ENCODE measurements at places on chromosomes 6 and 20. TPM values are rescaled to one million over a fixed set of nuclear protein-coding genes. Genes with fewer than 3 reads are reported as not detected.

DNA sequence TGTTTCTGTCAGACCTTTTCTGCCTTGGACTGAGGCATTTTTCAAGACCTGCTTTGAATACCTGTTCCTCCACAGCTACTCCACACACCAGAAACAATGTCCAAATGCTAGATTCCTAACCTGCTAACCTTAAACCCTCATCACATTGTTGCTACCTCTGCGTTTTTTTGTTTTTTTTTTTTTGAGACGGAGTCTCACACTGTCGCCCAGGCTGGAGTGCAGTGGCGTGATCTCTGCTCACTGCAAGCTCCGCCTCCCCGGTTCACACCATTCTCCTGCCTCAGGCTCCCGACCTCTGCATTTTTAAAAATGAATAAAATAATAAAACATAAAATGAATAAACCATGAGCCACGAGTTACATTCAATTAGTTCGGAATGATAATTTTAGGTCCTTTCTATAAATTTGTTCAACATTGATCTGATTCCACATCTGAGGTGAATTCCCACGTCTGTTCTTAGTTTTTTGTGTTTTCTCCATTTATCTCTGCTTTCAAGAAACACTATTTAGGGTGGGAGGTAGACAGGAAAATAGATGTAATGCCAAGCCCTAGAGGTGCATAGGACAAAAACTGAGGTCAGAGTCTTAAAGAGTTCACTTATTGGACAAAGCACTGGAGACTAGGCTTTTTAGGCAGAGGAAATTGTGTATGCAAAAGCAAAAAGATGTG lies 1.3 kb downstream of the C6orf89 start:
- H3K36me3 ChIP-seq: peaks cover 2% of the 10 kb centered on the region
- no peak overlapping the region for H3K4me3 ChIP-seq
- no peak overlapping the region for H3K27ac ChIP-seq

DNA sequence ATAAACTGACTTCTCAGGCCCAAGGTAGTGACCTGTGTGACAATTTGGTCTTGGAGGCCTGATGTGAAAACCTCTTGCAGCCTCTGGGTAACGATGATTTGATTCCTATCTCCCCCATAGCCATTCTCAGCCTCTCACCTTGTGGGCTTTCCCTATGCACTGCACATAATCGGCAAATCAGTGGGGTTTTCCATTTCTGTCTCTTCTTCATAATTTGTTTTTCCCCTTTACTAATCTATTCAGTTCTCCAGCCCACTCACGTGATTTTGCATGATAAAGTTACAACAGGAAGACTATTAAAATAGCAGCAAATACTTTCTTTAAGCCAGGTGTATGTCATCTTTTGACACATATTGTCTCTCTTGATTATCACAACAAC lies 893.7 kb downstream of the TFAP2A start:
- H3K36me3 ChIP-seq: no peaks in the 10 kb centered on the region
- H3K27me3 ChIP-seq: peaks cover 2% of the 10 kb centered on the region
- no peaks in the 10 kb centered on the region for H3K4me1 ChIP-seq
- H3K27ac ChIP-seq: no peak overlapping the region
- H3K4me3 ChIP-seq: no peak overlapping the region

GRCh38 chr6:107154131-107154800 lies 39.0 kb upstream of the BEND3 start:
- no peaks in the 10 kb centered on the region for H3K27me3 ChIP-seq
- peaks cover 17% of the 10 kb centered on the region for H3K4me1 ChIP-seq
- no peak overlapping the region for H3K4me3 ChIP-seq
- no peak overlapping the region for H3K27ac ChIP-seq
- H3K36me3 ChIP-seq: no peaks in the 10 kb centered on the region

- no peak overlapping the region for H3K4me3 ChIP-seq
- no peaks in the 10 kb centered on the region for H3K27me3 ChIP-seq
- H3K36me3 ChIP-seq: no peaks in the 10 kb centered on the region
- no peak for DNase-seq
- H3K27ac ChIP-seq: no peak overlapping the region
Observed at GRCh38 chr6:144353871-144354314, 68.8 kb downstream of the UTRN start.

DNA sequence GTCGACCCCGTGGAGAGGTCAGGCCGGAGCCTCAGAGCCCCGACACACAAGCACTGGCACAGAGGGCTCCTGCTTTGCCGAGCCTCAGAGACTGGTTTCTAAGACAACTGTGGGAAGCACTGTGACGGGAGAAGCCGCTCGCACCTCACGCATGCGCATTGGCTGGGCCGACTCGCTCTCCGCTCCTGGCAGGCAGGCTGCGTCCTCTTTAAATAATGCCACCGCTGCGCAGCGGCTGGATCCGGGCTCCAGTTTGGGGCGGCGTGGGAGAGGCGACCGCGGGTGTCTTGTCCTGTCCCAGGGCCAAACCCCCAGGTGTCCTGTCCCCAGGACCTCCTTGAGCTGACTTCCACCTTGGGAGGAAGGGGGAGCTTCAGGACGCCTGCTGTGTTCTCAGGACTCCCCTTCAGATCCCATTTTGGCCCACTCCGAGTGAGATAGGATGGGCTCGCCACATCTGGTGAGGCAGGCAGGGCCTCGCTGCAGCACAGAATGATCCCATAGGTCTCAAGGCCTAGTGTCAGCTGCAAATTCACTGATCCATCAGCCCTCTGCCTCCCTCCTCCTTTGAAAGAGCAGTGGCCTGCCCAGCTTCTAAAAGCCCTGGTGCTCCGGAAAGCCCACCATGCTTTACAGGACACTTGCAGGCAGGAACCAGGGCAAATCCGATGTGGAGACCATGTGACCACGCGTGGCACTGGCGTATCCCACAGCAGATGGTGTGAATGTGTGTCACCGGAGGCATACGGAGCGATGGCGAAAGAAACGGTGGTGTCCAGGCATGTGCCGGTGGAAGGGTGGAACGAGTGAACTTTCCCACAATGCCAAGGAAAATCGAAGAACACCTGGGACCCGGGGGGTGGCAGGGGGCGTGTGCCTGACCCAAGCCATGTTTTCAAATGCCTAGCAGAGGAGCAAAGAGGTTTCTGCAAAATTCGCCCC lies 169.3 kb upstream of the ZNF337 start:
- DNase-seq: no peak
- no peak overlapping the region for H3K27ac ChIP-seq
- H3K4me1 ChIP-seq: peaks cover 1% of the 10 kb centered on the region
- H3K27me3 ChIP-seq: peaks cover 4% of the 10 kb centered on the region

DNA sequence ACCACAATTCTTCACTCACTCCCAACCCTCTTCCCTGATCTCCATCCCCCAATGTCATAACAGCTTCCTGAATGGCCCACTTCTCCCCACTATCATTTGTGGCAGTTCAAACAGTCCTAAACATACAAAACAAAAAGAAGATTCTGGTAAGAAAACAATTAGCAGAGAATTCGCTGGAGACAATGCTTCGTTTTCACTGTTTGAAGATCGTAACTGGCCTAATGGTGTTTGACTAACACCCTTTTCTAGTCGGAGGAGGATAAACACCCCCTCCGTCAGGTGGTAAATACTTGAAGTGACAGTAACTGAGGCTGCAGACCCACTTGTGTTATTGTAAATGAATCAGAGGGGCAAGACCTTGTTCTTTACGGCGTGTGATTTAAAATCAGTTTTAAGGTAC lies 3.8 kb downstream of the EYA2 start:
- H3K4me3 ChIP-seq: no peak overlapping the region
- peaks cover 4% of the 10 kb centered on the region for H3K4me1 ChIP-seq
- DNase-seq: no peak
- H3K27me3 ChIP-seq: peaks cover 6% of the 10 kb centered on the region

DNA sequence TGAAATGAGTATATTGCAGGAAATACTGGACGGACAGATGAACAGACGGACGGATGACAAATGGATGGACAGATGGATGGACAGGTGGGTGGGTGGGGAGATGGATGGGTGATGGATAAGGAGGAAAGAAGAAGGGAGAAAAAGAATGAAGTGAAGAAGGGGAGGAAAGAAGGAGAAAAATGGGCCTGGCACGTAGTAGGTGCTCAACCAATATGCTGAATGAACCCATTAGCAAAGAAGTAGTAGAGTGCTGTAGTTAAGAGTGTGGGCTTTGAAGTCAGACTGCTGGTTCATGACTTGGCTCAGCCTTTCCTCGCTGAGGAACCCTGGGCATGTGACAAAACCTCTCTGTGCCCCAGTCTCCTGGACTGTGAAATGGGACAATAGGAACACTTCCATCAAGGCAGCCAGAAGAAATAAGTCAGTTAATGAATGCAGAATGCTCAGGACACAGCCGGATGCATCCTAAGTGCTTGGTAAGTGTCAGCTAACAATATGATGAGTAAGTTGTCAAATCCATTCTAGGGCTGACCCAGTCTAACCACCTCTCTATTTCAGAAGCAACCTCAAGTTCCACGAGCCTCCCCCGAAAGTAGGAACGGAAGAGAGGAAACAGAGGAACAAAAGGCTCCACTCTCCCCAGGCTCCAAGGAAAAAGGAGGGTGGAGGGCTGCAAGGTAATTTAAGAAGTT lies 37.9 kb downstream of the PREX1 start:
- no peak overlapping the region for H3K27ac ChIP-seq
- no peak for DNase-seq
- H3K36me3 ChIP-seq: no peaks in the 10 kb centered on the region
- peaks cover 21% of the 10 kb centered on the region for H3K4me1 ChIP-seq
- no peaks in the 10 kb centered on the region for H3K27me3 ChIP-seq
- no peak overlapping the region for H3K4me3 ChIP-seq

DNA sequence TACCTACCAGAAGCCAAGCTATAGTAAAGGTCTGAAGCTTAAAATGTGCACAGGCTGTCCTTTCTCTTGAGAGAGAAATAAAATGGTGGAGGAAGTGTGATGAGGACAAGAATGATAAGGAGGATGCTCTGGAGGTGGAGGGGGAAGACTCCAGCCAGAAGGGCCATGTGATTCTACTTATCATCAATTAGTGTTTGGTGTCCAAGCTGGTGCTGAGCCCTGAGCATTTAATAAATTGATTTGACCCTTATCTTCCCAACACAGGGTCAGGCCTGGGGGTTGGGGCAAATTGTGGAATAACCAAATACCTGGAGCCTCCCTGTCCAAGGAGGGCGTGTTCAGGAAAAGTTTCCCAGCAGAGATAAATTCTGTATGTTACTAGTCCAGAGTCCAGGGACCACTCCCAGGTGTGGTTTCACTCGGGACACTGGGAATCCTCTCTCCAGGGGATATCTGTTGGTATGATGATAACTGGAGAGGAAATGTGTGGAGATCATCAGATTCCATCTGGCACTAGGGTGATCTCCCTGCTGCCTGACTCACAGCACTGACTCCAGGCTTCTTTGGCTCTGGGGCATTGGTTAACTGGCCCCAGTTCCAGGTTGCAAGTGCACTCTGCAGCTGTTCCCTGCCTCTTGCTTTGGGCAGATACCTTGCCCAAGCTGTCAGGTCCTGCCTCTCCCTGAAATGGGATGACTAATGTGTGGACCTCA lies 3.8 kb upstream of the MYBL2 start:
- H3K4me3 ChIP-seq: no peak overlapping the region
- no peak overlapping the region for H3K27ac ChIP-seq
- no peak for DNase-seq
- no peaks in the 10 kb centered on the region for H3K36me3 ChIP-seq
- H3K4me1 ChIP-seq: peaks cover 5% of the 10 kb centered on the region

- H3K27me3 ChIP-seq: no peaks in the 10 kb centered on the region
- H3K4me1 ChIP-seq: no peaks in the 10 kb centered on the region
- H3K36me3 ChIP-seq: peaks cover 51% of the 10 kb centered on the region
- no peak overlapping the region for H3K27ac ChIP-seq
- DNase-seq: no peak
Observed at GRCh38 chr20:18524646-18525045, 16.9 kb downstream of the SEC23B start.

DNA sequence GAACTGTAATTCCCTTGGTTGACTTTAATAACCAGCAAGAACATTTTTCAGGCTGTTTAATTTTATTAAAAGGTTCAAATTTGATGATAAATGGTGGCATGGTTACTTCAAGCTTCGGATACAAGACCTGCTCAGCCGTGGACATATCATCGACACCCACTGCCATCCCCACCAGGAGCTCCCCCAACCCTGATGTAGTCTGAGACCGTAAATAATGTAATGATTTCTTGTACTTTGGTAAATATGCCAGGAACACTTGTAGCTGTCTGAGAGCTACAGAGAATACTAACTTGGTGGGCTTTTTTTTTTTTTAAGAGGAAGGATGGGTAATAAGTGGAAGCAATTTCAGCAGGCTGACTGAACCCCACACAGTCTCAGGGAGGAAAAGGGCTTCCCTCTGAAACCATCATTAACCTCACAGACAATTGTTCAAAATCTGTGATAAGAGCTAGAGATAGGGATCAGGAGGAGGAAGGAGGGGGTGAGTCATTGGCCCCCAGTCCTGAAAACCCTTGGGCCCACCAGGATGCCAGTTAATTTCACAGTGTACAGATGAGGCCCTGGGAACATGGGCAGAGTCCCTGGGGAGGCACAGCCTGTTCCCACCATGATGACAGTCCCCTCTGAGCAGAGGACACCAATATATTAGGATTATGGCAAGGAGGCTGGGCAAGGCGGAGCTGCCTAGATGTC lies 56.0 kb downstream of the APCDD1L start:
- no peak overlapping the region for H3K27ac ChIP-seq
- no peak overlapping the region for H3K4me3 ChIP-seq
- no peaks in the 10 kb centered on the region for H3K36me3 ChIP-seq
- H3K27me3 ChIP-seq: no peaks in the 10 kb centered on the region
- no peaks in the 10 kb centered on the region for H3K4me1 ChIP-seq

- no peaks in the 10 kb centered on the region for H3K4me1 ChIP-seq
- no peak overlapping the region for H3K27ac ChIP-seq
- H3K4me3 ChIP-seq: no peak overlapping the region
- no peak for DNase-seq
- no peaks in the 10 kb centered on the region for H3K36me3 ChIP-seq
Observed at GRCh38 chr6:6907286-6907685, 200.5 kb upstream of the RREB1 start.

GRCh38 chr20:33393609-33394008 lies 7.7 kb downstream of the CDK5RAP1 start:
- no peak for DNase-seq
- H3K4me1 ChIP-seq: no peaks in the 10 kb centered on the region
- no peaks in the 10 kb centered on the region for H3K27me3 ChIP-seq
- H3K4me3 ChIP-seq: no peak overlapping the region

- H3K27ac ChIP-seq: no peak overlapping the region
- no peak for DNase-seq
- H3K4me1 ChIP-seq: no peaks in the 10 kb centered on the region
- no peaks in the 10 kb centered on the region for H3K36me3 ChIP-seq
Observed at GRCh38 chr20:56178219-56178618, 70.3 kb upstream of the MC3R start.

DNA sequence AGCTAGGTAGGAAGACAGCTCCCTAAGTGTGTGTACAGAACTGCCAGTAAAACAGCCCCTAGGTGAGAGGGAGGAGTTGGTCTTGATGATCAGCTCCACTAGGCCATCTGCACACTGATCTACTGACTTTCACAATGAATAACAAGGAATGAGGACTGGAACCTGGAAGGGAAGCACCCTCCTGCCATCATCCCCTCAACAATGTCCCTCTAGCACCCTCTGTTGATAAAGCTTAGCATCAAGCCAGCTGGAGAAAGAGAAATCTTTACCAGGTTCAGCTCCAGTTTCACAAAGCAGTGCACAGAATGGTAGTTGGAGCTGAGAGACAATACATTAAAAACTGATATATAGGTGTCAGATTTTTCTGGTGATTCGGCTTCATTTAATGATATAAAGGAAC lies 57.2 kb upstream of the IRAK1BP1 start:
- no peak overlapping the region for H3K4me3 ChIP-seq
- no peak for DNase-seq
- no peaks in the 10 kb centered on the region for H3K27me3 ChIP-seq
- no peaks in the 10 kb centered on the region for H3K36me3 ChIP-seq

GRCh38 chr20:4730780-4731179 lies 9.1 kb downstream of the PRND start:
- no peak overlapping the region for H3K27ac ChIP-seq
- H3K4me1 ChIP-seq: no peaks in the 10 kb centered on the region
- H3K27me3 ChIP-seq: no peaks in the 10 kb centered on the region
- H3K4me3 ChIP-seq: no peak overlapping the region
- H3K36me3 ChIP-seq: no peaks in the 10 kb centered on the region

The PCSK2 gene
- total RNA-seq: 0.09 TPM

The CST8 gene
- not detected for total RNA-seq

The CST4 gene
- total RNA-seq: not detected

The TRAPPC3L gene
- total RNA-seq: 0.19 TPM
